Left ventricle myocardium superior (tissue), 1 donor: ENCODE measurements at places on chromosomes 12 and 14.

- peak; percentile 31 for DNase-seq
Observed at GRCh38 chr14:33800735-33801163, 150.1 kb downstream of the EGLN3 start.

DNA sequence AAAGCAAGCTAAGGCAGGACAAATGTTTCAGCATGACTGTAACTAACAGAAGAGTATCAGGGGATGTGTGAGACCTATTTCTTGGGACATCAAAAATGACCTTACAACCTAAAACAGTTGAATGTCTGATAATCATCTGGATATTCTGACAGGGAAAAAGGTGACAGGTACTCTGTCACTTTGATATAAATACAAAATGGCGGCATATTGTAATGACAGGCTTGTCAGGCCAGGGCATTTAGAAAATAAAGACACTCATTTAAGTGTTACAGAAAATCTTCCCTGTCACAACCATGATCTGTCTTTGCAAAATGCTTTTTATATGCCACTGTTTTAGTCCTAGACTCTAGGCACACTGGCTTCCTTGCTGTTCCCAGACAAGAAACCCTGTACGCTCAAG lies 1033.3 kb upstream of the FLRT2 start:
- no peak for DNase-seq

GRCh38 chr14:104792945-104793702 lies 2.4 kb downstream of the AKT1 start:
- no peak for DNase-seq

DNA sequence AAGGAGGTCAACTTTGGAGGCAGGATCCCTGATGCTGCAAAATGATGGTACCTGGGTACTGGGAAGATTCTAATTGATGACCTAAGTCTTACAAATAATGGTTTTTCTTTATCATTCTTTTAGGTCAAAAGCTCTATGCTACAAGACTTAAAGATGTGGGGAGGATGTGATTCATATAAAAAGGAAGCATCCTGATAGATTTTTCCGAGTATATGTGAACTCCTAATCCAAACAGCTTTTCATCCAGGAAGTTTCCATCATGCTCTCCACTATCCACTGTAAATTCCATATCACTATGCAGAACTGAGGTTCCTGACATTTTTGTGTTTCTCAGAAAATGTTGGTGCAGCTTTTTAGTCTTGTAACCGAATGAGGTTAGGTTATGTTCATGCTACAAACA lies 293.2 kb downstream of the PAWR start:
- DNase-seq = no peak

- DNase-seq = no peak
Observed at GRCh38 chr14:101877766-101878165, 86.6 kb upstream of the DYNC1H1 start.

DNA sequence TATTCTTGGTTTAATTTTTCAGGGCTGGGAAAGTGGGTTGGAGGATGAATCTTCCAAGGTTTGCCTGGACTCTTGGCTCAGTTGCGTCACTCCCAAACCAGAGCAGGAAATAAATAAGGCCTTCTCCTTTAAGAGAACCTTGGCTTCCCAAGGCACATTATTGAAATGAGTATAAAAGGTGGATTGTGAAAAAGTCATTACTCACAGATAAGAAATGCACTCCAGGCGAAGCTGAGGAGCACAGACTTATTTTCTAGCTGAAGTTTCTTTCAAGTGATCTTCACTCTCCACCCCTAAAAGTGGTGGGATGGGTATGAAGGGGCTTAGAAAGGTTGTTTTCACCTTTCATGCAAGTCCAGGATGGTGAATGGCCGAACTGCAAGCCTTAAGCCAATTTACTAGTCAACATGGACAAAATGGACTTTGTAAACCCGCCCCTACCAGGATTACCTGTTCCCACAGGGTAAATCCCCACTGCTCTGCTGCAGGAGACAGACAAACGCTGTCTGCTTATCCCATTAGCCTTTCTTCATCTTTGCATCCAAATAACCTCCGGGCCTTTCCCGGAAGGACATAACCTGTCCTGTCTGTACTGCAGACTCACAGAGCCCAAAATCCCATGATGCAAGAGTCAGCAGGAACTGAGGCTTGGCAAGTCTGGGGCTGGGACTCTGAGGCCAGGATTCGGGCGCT lies 207.6 kb downstream of the BCL11B start:
- no peak for DNase-seq

DNA sequence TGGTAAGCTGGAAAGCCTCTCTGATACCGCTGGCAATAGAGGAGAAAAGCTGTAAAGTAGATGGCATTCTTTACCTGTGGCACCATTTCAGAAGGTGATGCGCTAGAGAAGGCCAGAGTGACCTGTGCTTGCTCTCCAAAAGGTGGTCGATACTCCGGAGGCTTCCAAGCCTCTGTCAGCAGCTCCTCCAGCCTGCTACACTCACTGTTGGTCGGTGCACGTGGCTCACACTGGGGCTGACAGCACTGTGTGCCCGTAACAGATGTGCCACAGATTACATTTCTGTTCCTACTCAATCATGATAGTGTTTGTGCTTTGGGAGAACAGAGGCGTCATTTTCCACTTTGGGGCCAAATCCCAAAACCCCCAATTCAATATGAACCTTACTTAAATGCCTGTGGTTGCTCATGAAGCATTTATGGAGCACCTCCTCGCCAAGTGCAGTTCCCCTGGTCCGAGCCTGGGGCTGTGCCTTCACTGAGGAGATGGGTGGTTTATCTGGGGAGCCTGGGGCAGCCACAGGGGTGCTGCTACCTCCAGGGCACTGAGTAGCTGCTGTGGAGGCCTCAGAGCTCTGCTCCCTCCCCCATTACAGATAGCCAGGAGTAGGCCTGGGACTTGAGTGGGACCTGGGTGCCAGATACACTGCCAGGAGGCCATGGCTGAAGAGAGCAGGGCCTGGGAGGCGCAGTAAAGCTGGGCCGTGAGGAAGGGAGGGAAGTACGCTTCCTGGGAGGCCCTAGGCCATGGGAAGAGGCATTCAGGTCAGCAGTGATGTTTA lies 26.8 kb downstream of the CCNK start:
- no peak for DNase-seq

DNA sequence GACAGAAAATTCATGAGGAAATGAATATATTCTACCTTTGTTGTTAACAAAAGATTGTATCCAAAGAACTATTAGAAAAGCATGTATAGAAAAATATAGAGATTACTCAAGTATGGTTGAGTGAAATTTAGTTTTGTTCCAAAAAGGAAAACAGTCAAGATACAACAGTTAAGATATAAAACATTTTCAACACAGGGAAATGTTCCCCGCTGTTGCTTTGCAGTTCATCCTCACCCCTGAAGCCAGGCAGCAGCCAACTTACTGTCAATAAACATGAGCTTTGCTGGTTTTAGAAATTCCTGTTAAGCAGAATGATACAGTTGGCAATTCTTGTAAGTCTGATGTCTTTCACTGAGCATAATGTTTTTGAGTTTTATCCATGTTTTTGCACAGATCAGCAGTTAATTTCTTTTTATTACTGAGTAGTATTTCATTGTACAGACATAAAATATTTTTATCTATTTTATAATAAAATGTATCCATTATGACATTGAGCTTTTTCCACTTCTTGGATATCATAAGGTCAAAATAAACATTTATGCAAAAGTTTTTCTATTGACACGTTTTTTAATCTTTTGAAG lies 1.2 kb upstream of the CLEC2B start:
- DNase-seq = no peak

DNA sequence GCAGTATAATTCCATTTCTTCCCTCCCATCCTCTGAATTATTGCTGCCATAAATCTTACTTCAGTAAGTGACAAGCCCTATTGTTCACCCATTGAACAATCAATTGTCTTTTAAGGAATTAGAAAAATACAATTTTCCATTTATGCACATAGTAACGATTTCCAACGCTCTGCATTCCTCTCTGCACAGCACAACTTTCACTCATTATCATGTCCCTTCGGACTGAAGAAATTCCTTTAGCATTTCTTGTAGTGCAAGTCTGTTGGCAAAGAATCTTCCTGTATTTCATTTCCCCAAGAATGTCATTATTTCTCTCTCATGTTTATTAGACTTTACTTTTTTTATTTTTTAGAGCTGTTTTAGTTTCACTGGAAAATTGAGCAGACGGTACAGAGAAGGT lies 252.1 kb upstream of the RTL1 start:
- DNase-seq = no peak

- no peak for DNase-seq
Observed at GRCh38 chr12:22374508-22374907, 40.0 kb upstream of the ST8SIA1 start.

- DNase-seq = no peak
Observed at GRCh38 chr12:21500786-21501257, 613 bp downstream of the RECQL start.

DNA sequence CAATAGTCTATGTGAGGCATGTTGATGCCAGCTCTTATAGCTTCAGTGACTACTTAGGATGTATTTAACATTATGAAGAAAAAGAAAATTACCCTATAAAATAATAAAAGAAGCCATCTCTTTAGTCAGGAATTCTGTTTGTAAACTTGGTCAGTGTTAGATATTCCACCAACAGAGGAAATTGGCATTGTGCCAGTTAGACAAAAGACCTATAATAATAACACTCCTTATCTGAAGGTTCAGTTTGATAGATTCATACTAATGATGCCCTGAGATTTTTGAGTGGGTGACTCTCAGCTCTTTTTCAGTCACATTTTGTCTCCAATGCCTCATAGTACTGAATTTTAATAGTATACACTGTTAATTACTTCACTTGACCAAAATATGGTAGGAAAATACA lies 6.6 kb downstream of the SYT10 start:
- no peak for DNase-seq

DNA sequence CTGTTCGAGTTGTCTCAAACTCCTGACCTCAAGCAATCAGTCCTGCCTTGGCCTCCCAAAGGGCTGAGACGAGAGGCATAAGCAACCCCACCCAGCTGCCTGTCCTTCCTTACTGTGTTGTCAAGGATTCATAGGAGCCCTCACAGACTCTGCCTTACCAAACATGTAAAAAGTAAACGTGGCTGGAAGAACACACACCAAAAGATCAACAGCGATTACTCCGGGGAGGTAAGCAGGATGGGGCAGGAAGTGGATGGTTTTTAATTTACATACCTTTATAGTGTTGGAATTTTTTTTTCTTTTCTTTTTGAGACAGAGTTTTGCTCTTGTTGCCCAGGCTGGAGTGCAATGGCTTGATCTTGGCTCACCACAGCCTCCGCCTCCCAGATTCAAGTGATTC lies 61.5 kb upstream of the EGLN3 start:
- no peak for DNase-seq

DNA sequence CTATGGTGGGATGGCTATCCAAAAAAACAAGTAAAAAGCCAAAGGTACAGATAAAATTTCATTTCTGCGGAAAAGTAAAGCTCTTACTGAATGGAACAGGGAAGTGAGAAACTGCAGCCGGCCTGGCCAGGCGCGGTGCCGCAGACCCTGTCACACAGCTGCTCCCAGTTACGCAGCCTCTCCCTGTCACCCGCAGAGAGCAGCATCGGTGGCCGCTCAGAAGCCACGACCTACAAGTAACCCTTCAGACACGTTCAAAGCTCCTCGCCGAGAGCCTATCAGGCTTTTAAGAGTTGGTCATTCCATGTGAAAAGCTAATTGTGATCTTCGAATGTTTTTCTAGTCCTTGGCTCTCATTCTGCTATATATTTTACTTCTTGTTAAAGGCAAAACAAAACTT lies 11.0 kb upstream of the ANKLE2 start:
- DNase-seq = peak; percentile 56

DNA sequence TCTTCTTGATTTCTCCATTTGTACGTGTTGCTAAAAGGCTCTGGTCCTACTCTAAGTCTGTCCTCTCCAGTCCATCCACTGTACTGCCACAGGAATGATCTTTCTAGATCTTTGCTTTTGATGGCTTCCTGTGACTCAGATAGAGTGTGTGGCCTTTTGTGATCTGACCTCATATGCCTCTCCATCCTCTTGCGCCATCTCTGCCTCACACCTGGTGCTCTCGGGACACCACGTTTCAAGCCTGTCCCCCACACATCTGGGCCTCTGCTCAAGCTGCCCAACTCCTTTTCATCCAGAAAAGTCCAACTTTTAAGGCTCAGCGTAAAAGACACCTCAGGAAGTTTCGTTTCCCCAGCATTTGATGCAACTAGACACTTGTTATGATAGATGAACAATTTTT lies 39.0 kb downstream of the DCAF4 start:
- DNase-seq = no peak

DNA sequence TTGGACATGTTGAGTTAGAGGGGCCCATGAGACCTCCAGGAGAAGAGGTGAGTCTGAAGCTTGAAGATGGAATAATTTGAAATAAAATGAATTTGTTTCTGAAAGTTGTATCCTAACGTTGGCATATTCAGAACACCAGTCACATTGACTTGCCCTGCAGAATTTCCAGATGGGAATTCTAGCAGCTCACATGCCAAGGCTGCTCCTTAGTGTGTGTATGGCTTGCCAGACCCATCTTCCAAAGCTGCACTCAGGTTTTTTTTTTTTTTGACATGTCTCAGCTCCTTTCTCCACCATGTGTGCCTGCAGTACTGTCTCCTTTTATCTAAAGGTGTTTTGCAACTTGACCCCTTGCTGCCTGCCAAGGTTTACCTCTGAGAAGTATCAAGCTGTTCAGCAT lies 261.9 kb downstream of the NRXN3 start:
- no peak for DNase-seq

DNA sequence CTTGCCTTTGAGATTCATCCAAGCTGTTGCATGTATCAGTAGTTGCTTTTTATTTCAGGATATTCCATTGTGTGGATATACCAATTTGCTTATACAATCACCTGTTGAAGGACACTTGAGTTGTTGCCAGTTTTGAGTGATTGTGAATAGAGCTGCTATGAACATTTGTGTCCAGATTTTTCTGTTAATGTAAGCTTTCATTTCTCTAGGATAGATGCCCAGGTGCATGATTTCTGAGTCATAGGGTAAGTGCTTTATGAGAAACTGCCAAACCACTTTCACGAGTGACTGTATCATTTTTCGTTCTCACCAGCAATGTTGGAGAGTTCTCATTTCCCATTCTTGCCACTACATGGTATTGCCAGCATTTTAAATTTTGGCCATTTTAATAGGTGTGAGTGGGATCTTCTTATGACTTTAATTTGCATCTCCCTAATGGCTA lies 434.6 kb upstream of the RGS6 start:
- DNase-seq = no peak

- no peak for DNase-seq
Observed at GRCh38 chr12:73677520-73678291, 859.9 kb upstream of the ATXN7L3B start.

- no peak for DNase-seq
Observed at GRCh38 chr14:71541973-71542690, 390.1 kb upstream of the RGS6 start.

DNA sequence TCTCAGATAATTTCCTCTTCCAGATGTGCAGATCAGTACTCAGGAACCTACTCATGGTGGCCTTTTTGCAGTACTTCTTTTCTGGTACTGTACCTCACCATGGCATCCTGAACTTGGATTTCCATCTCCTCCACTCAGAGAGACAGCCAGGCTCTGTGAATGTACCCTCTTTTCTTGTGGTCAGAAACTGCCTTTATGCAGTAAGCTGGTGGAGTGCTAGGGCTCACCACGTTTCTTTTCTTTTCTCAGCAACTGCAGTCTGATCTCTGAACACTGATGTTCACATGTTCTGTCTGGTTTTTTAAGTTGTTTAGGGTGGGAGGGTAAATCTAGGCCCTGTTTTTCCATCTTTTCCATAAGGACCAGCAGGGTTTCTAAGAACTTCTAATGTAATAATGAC lies 99.8 kb upstream of the NRXN3 start:
- DNase-seq = no peak
